Activated CD8-positive, alpha-beta T cell treated with anti-CD3 and anti-CD28 coated beads for 36 hours (primary cell): ENCODE measurements at places on chromosomes 5 and 9. TPM values are rescaled to one million over a fixed set of nuclear protein-coding genes. Genes with fewer than 3 reads are reported as not detected.

Gene CBY3
- 0.47 TPM for total RNA-seq

Gene GABRA6
- not detected for total RNA-seq

Gene EPB41L4B
- 0.34 TPM for total RNA-seq

Gene POU5F2
- 0.51 TPM for total RNA-seq

Gene GARIN3
- 1.1 TPM for total RNA-seq

Gene FCHO2
- 0.32 TPM for total RNA-seq

Gene PLEKHG4B
- total RNA-seq: not detected

Gene DMGDH
- total RNA-seq: 1.3 TPM

Gene GABRG2
- not detected for total RNA-seq

Gene TMEM171
- total RNA-seq: not detected

Gene CCL27
- total RNA-seq: 0.43 TPM

Gene PCDHGA5
- not detected for total RNA-seq

Gene FOXD4L4
- total RNA-seq: not detected

Gene FBP2
- total RNA-seq: not detected

Gene CNTNAP3
- total RNA-seq: not detected

Gene TMC1
- 0.38 TPM for total RNA-seq

Gene TICAM2
- 0.27 TPM for total RNA-seq

Gene CCDC187
- total RNA-seq: not detected

Gene GPSM1
- total RNA-seq: 10.0 TPM

Gene PCDHGB3
- total RNA-seq: 0.16 TPM

Gene TAL2
- not detected for total RNA-seq

Gene SLC23A1
- total RNA-seq: 0.89 TPM

Gene NR5A1
- total RNA-seq: not detected

Gene FGD3
- 41.6 TPM for total RNA-seq

Gene TAF9
- 70.6 TPM for total RNA-seq

Gene PHYHD1
- total RNA-seq: 0.61 TPM

Gene EQTN
- not detected for total RNA-seq

Gene CDKN2A
- 2.1 TPM for total RNA-seq

Gene RNF44
- total RNA-seq: 62.7 TPM

Gene NEUROG1
- total RNA-seq: not detected

Gene NR2F1-AS1
- not detected for total RNA-seq

Gene DNLZ
- 17.4 TPM for total RNA-seq

Gene GCNT4
- total RNA-seq: 2.1 TPM

Gene LRRTM2
- total RNA-seq: not detected

Gene LEAP2
- total RNA-seq: 3.5 TPM

Gene FGFR4
- 1.3 TPM for total RNA-seq

Gene MARVELD2
- 0.29 TPM for total RNA-seq

Gene PCDHA1
- total RNA-seq: not detected

Gene CDH6
- not detected for total RNA-seq

Gene RLN1
- total RNA-seq: 1.3 TPM

Gene ABCA2
- 16.2 TPM for total RNA-seq

Gene LECT2
- total RNA-seq: not detected
